ENCODE measurements at places on chromosomes 2 and 18. TPM values are rescaled to one million over a fixed set of nuclear protein-coding genes. Genes with fewer than 3 reads are reported as not detected.

Gene SMIM21
- not detected for total RNA-seq

Gene FSHR
- total RNA-seq, result 3.1 TPM

Gene OR6B2
- not detected for total RNA-seq

Gene AKAIN1
- total RNA-seq, result not detected

Gene CERKL
- total RNA-seq, result 2.0 TPM

Gene RNF152
- 26.3 TPM for total RNA-seq

Gene GLB1L
- total RNA-seq, result 5.9 TPM

Gene COLEC12
- total RNA-seq, result 10.2 TPM

Gene IL36B
- not detected for total RNA-seq

Gene CKAP2L
- not detected for total RNA-seq

Gene PNKD
- 120 TPM for total RNA-seq

Gene ZDBF2
- 38.8 TPM for total RNA-seq

Gene DUSP2
- 7.7 TPM for total RNA-seq

Gene TRIP12
- 237 TPM for total RNA-seq

Gene CDK5R2
- total RNA-seq, result 54.4 TPM

Gene PARD3B
- 8.5 TPM for total RNA-seq

Gene SERPINB3
- total RNA-seq, result not detected

Gene SKOR2
- not detected for total RNA-seq

Gene VWA3B
- 2.2 TPM for total RNA-seq

Gene ASPRV1
- total RNA-seq, result 6.7 TPM

Gene KLHL30
- not detected for total RNA-seq

Gene MBOAT2
- total RNA-seq, result 90.4 TPM

Gene SIX3
- total RNA-seq, result 0.87 TPM

Gene NEURL3
- total RNA-seq, result not detected
